ENCODE measurements at places on chromosomes 5 and 9.

DNA sequence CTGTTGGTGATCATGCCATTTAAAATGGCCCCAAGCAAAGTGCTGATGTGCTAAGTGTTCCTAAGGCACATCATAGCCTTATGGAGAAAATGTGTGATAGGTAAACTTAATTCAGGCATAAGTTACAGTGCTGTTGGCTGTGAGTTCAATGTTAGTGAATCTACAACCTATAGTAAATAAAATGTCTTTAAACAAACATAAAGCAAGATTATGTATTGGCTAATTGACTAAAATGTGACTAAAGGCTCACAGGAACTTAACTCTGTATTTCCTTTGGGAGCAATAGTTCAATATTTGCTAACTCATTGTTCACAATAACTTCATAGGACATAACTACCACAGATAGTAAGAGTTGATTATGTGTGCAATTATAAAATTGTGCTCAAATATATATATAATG, 49.4 kb upstream of the LRRC19 start:
- no peak for DNase-seq

DNA sequence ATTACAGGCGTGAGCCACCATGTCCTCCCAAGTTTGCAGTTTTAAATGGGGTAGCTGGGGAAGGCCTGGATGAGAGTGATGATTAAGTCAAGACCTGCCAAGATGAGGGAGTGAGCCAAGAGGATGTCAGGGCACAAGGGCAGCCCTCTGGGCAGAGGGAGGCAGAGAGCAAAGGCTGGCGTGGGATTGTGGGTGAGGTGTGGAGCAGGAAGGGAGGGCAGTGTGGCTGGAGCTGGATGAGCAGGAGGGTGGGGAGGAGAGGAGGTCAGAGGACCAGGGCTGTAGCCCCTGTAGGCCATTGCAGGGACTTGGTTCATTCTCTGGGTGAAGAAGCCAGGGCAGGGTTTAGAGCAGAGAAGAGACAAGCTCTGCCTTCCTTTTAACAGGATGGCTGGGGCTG, 53.7 kb upstream of the CTNNA1 start:
- no peak for DNase-seq

DNA sequence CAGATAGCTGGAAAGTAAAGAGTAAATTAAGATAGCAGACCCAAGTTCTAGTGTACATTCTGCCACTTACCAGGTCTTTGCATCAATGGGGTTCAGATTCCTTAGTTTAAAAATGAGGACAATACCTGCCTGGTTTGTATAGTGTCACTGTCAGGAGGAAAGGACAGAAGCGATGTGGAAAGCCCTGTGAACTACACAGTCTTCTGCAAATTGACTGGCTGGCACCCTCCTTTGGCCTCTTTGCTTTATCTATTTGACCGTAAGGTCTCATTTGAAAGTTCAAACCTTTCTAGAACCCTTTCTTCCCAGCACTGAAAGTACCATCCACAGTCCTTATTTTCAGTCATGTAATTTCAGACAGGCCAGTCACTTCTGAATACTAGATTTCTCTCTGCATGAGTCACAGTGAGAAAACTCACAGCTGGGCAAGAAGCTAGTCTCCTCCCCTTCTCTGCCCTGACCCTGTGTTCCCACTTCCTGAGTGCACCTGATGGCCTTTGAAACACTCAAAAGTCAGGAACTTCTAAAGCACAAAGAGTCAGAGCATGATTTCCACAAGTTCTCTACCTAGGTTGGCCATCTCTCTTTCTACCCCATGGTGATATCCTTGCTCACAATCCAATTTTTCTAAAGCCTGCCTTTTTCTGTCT, 91.3 kb upstream of the RASEF start:
- DNase-seq, result no peak

DNA sequence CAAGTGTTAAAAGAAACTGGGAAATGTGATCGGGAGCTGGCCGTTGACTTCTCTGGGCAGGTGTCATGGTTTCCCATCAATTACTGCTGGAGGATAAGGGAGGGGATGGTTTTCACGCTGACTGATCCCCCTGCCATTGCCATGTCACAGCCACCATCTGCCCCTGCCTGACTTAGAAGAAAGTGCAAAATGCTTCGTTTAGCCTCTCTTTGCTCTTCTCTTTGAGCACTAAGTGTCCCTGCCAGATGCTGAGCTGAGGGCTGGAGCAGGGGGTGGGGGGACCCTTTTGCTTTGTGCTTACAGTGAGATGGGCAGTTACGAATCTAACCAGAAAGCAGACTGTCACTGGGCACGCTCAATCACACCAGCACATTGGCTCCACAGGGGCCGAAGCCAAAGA, 138.4 kb upstream of the ALDH1B1 start:
- no peak for DNase-seq

- no peak for DNase-seq
These were observed 1.3 kb downstream of the TNFSF15 start for GRCh38 chr9:114804505-114804904.

DNA sequence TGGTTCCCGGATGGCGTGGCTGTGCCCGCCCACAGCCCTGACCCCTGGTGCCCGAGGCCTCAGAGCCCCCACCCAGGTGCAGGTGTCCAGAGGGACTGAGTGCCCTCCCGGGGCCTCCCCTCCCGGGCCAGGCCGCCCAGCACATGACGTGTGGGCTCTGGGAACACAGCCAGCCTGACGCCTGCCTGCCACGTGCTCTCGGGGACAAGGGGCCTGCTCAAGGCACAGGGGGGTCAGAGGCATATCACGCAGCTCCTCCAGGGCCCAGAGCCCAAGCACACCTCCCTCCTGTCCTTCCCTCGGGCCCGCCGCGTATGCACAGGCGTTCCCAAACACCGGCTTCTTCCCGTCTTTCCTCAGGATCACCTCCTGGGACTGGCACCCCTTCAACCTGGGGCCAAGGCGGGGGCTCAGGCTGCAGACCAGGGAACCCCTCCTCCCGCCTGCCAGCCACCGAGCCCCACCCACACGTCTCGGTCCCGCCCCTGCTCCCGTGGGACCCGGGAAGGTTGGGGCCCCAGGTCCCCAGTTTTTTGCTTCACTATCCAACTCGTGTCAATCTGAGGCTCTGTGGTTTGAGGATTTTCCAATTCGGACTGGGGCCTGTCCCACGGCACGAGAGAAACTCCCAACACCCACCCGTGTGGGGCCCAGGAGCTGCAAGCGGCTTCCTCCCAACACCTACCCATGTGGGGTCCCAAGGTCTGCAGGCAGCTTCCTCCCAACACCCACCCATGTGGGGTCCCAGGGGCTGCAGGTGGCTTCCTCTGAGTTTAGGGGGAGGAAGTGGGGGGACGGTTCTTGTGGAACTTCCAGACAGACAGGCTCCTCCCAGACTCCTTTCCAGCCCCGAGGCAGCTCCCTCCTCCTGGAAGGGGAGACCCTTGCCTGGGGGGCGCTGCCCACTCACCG, 1.5 kb downstream of the LCN10 start:
- DNase-seq, result no peak

DNA sequence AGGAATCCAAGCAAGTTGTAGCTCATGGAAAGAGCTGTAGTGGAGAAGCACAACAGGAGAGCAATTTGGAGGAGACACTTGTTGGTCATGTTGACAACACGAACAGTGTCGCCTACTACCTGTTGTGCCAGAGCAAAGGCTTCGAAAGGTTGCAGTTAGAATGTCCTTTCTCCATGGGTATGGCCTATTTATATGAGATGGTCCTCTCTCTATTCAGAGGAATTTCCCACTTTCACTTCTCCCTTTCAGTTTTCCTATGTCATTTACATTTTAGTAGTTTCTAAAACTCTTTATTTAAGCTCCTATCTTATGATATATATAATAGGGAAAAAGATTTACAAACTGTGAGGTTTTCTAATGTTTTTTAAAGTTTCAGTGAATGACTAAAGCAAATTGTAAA, at the start of gene IFNB1:
TSS of gene IFNB1 (minus strand) at position 162 of the 400 bp plus-strand sequence. CDS start at position 89, 73 bp downstream.
- no peak for DNase-seq

- no peak for DNase-seq
These were observed 158.7 kb downstream of the EBF1 start for GRCh38 chr5:158940977-158941376.

DNA sequence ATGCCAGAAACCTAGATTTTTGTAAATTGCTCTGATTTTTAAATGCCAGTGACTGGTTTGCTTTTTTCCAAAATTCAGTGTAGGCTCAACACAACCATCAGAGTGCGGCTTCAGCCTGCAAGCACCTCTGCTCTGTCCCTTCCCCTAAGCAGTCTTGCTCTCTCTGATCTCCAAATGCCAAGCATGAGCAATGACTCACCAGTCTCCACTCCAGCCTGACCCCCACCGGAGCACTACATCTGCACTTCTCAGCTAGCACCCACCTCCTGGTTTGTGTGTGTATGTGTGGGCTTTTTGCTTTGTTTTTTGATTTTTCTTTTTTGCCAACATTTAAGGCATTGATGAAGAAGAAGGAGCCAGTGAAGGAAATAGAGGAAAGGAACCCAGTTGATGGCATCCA, 61.4 kb upstream of the ADRA1B start:
- no peak for DNase-seq

DNA sequence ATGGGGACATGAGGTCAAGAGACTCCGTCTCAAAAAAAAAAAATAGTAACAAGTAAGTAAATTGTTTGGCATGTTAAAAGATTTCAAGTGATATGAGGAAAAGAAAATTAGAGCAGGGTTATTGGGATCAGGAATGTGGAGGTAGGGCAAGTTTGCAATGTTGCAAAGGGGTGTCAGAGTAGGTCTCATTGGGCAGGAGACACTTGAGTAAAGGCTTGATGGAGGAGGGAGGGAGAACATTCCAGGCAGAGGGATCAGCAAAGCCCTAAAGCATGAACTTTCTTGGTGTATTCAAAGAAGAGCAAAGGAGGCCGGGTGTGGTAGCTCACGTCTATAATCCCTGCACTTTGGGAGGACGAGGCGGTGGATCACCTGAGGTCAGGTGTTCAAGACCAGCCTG, 87.1 kb upstream of the HAND1 start:
- DNase-seq, result no peak

- no peak for DNase-seq
These were observed 90.5 kb downstream of the ADAMTS2 start for GRCh38 chr5:179254638-179255271.

- DNase-seq, result no peak
These were observed 214.2 kb downstream of the PRR16 start for GRCh38 chr5:120678279-120678678.

DNA sequence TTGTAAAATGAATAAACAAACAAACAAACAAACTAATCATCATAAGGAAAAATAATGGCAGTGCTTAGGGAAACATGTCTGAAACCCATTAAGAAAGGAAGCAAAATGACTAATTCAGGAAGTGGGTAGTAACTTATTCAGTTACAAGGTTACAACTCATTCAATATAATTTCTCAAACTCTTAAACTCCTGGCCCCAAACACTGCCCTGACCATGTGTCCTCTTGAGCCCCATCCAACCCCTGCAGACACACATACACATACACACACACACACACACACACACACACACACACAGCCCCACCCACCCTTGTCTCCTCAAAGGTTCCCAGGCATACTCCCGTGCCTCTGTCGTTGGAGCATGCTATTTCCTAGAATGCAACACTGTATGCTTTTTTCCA, 193.9 kb downstream of the SEC61B start:
- no peak for DNase-seq

GRCh38 chr5:164255598-164256213, 750.3 kb downstream of the MAT2B start:
- DNase-seq, result no peak

- no peak for DNase-seq
These were observed 282.2 kb upstream of the VLDLR start for GRCh38 chr9:2339416-2339815.

- no peak for DNase-seq
These were observed 1296.8 kb upstream of the CDH6 start for GRCh38 chr5:29896646-29897045.

GRCh38 chr9:16726029-16726428, 144.4 kb downstream of the BNC2 start:
- no peak for DNase-seq

- no peak for DNase-seq
These were observed 126.0 kb downstream of the SUSD1 start for GRCh38 chr9:112048924-112049691.

DNA sequence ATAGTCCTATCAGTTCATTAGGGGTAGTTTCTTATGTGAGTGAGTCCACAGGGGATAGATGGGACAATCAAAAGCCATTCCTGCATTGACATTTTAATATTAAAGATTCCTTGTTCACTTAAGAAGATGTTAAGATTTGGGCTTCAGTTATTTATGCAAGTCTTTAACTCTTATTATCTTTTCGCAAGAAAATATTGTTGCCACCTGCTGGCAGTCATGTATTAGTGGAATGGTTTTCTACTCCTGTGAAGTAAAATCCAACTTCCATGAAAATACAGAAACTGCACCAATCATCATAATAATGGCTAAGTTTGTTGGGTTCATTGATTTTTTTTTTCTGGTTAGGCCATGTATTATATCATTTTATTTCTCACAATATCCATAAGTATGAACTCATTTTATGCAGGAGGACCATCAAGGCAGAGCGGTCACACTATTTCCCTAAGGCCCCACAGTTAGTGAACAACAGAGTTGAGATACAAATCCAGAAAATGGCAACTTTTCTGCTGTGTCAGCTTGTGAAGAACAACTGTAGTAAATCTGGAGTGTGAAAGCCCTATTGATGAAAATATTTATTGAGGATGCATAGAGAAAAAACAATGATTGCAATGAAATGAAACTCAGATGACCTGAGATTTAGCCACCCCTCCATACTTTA, 88.5 kb upstream of the TXNDC8 start:
- no peak for DNase-seq

GRCh38 chr5:151026679-151027078, 6.3 kb downstream of the GPX3 start:
- DNase-seq, result no peak

GRCh38 chr5:136104306-136104965, 28.2 kb upstream of the SMAD5 start:
- DNase-seq, result no peak

GRCh38 chr5:148913985-148914431, 87.6 kb downstream of the ADRB2 start:
- DNase-seq, result no peak

GRCh38 chr5:118628660-118629354, 359.5 kb downstream of the DTWD2 start:
- no peak for DNase-seq

DNA sequence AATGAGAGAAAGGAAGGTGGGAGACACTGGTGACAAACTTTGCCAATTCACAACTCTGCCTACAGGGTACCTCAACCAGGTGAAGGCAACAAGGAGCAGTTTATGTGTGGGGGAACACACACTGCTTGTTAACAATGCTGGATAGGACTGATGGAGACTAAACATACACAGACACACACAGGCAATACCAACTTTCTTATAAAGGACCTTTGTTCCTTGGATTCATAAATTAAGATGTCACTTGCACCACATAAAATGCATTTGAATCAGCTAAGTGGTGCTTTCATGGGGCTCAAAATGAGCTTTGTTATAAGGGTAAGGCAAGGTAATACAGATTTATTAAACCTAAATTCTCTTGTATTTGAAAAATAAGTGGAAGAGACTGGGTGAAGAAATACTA, 4.0 kb downstream of the TSTD2 start:
- DNase-seq, result no peak

DNA sequence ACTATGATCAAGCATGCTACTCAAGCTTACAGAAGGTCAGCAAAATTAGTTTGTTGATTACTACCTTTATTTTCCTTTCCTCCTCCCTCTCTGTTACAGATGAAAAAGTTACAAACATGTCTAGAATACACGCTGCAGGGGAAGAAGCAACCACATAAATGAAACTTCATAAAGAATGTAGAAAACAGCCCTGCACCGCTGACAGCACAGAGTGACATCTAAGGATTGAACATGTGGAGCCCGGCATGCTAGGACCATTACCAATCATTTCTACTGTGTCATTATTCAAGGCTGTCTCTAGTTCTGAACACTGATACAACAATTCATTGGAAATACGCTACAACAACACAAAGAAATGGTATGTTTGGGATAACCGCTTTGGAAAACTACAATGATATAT, 261.1 kb downstream of the MLLT3 start:
- no peak for DNase-seq
